ENCODE measurements at places on chromosomes 2 and 18.

GRCh38 chr2:184906709-184907108 lies 308.4 kb downstream of the ZNF804A start:
- no peak for DNase-seq

DNA sequence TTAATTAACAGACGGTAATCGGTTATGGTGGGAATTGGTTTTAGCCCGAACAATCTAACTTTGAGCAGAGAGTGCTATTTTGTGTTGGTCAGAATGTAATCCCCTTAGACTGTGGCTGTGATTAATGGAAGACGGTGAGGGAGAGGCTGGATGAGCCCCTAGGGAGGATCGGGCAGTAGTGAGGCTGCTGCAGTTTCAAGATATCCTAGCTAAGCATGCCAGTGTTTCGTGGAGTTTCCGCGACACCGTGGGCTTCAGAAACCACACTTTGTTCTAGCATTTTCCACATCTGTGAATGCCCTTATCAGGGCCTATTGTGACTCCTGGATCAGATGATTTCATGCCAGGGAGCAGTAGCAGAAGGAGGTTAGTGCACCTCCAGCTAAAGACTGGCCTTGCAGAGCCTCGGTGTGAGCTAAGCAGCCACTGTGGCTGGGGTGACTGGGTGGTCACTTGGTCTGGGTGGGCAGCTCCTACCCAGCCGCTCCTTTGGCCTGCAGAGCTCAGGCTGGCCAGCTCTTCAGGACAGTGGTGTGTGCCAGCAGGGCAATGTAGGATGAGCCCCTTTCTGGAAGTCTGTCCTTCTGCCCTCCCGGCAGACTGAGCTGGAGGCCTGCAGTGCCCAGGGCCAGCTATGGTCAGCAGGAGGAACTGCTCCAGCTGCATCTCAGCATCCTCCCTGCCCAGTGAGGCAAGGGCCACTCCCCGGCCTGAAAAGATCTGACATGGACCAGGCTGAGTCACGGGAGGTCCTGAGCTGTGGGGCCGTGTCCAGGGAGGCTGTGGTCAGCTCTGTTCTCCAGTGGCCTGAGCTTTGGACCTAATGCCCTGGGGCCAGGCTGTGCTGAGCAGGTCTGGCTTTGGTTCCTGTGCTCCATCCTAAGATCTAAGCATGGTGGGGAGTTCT lies 142.6 kb upstream of the GPC1 start:
- no peak for DNase-seq

DNA sequence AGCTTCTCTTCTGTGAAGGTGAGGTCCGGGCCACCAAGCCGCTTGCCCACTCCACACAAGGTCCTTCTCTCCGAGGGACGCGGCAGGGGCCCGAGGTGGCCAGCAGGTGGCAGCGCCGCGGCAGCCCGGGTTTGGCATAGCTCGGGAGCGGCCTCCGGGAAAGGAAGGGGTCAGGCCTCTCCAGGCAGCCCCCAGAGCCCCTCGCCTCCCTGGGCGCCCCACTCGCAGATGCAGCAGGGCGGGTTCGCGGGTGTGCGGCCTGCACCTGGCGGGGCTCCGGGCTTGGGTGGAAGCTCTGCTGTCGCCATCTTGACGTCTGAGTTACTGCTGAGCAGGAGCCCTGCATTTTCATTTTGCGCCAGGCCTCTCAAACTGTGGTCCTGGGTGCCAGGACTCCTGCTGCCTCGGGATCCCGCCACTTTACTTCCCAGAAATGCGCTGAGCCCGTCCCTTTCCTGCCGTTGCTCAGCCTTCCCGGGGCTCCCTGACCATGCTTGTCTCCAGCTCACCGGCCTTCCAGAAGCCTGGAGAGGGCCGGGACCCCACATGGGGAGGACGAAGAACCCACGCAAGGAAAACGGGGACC lies 18.6 kb upstream of the NCL start:
- peak; percentile 61 for DNase-seq

DNA sequence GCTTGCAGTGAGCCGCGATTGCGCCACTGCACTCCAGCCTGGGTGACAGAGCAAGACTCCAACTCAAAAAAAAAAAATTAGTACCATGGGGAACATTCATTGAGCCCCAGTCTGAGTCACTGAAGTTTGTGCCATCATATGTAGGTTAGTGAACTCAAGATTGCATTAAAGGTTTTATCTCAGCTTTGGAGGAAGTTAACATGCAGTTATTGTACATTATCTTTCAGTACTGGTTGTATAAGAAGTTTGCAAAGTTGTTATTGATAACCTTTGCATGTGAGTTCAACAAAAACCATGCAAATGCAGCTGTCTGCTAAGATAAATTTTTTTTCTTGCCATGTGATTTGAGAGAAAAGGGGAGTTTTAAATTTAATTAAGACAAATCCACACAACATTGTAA lies 95.7 kb downstream of the MEIS1 start:
- no peak for DNase-seq

DNA sequence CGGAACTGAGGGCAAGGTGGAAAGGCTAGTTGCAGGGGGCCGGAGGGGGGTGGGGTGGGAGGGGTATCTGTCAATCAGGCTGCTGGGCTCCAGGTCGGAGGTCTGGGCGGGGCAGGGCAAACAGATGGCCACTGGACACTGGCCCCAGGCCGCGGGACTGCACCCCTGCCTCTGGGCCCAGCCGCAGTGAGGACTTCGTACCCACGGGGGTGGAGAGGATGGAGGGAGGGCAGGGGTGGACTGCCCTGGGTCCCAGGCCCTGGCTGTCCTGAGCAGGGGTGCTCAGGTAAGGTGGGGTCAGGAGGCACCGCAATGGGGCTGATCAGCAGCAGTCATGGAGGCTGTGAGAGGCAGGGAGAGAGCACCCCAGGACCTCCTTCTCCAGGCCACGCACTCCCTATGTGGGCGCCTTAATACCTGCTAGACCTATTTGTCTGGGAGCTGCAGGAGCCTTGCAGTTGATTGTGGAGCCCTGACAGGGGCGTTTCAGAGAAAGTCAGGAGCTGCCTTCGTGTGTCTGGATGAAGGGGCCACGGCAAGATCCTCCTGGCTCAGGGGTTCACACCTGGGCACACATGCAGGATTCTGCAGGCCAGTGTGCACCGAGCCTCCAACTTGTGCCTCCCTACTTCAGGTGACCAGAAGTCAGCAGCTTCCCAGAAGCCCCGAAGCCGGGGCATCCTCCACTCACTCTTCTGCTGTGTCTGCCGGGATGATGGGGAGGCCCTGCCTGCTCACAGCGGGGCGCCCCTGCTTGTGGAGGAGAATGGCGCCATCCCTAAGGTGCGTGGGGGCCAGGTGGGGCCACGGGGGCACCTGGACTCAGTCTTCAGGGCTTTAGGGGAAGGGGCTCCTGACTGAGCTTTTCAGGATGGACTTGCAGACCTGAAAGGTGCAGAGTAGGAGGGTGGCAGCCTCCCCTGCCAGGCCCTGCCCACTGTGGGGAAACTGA lies 1.5 kb downstream of the CTDSP1 start:
- DNase-seq: no peak

DNA sequence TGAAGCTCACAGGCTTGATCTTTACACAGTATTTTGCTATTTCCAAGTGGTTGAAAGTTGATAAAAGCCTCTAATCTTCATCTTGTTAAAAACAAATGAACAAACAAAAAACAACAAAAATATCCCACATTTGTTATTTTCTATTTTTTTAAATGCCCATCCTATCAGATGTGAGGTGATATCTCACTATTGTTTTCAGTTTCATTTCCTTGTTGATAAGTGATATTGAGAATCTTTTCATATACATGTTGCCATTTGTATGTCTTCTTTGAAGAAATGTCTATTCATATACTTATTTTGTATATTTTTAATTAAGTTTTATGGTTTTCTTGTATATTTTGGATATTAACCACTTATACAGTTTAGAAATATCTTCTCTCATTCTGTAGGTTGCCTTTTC lies 175.8 kb downstream of the CALCRL start:
- no peak for DNase-seq

- DNase-seq: no peak
Observed at GRCh38 chr2:70412294-70413070, 110.6 kb upstream of the FAM136A start.
